ENCODE measurements at places on chromosomes 6 and 20.

- no peak for DNase-seq
Observed at GRCh38 chr20:10476319-10476724, 41.2 kb downstream of the SLX4IP start.

GRCh38 chr20:45497971-45498494 lies 17.4 kb downstream of the SPINT3 start:
- DNase-seq: no peak

DNA sequence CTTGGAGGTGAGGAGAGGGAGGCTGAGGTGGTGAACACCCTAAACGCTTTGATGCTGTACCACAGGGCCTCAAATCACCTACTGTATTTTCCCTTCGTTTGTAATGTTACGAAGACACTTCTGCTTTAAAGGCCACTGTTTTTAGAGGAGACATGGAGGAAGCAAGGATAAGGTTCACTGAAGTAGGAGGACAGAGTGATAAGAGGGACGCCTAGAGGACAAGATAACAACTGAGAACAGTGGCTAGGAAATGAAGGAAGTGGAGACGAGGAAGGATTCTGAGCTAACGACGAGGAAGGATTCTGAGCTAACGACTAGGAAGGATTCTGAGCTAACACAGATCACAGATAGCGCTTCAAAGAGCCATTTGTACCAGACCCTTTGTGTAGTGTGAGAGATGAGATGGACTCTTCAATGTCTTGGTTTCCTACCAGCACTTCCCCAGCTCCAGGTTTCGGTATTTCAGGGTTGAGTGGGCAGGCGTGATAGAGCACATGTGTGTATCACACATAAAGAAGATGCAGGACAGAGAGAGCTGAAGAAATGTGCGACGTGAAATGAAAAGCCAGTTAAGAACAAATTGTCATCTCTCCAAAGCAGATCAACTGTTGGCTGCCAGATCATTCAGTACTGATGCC lies 7.5 kb downstream of the SF3B5 start:
- DNase-seq: no peak

DNA sequence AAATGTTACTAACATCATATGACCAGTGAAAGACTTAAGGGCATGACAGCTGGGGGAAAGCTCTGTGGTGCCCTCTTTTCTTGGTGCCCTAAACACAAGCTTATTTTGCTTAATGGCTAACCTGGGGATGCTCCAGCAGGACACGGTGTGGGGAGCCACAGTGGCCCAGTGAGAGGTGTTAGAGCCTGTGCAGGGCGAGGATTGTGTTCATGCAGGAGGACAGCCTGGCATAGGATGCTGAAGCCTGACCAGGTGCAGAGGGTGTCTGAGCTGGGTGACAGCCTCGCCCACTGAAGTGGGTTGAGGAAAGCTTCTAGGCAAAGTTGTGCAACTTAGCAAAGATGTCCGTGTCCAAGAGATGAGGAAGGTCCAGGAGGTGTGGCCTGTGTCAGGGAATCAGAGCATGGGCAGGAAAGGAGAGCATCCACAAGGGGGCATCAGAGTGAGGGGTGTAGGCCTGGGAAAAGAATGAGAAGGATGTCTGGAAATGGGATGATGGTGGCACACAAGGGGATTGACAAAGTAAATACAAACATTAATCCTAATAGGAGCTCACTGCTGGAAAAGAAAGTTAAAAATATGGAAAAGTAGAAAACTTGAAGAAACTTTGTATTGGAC lies 33.9 kb downstream of the SLC17A4 start:
- peak; percentile 8 for DNase-seq

All from activated T-helper 9 cell treated with anti-CD3 and anti-CD28 coated beads, Interleukin-2, amount 50 U/mL, for 16 hours (primary cell).